Epithelial cell of prostate (primary cell): ENCODE measurements at places on chromosomes 1 and 21.

- no peak for DNase-seq
Observed at GRCh38 chr1:153717330-153717729, 10.5 kb upstream of the INTS3 start.

DNA sequence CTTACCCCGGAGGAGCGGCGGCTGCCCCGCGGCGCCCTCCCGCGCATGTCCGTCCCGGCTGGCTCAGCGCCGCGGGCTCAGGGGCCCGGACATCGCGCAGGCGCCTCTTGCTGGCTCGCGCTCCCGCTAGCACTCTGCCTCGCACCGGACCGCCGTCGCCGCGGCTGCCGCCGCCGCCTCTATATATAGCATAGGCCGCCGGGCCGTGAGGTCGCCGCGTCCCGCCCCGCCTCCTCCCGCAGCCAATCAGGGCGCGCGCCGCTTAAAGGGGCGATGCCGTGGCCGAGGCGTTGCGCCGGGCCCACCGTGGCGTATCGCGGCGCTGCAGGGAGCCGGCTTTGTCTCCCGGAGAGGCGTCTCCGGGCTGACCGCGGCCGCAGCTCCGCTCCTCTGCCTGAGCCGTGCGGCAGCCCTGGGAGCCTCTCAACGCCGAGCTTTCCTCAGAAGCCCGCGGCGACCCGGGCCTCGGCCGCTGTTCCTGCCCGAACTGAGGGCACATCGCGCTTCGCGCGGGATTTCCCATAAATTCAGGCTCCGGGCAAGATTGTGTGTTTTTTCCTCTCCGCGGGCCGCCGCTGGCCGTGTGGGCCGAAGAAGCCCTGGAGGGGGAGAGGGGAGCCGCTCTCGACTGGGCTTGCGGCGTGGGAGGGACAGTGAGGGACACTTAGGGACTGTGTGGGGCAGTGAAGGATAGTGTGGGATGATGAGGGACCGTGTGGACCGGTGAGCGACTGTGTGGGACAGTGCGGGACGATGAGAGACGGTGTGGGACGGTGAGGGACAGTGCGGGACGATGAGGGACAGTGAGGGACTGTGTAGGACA lies at the start of gene ERRFI1:
ERRFI1 (minus strand) TSS at position 157 of the 823 bp plus-strand sequence. CDS start 10,690 bp downstream, outside the sequence.
- no peak for DNase-seq

DNA sequence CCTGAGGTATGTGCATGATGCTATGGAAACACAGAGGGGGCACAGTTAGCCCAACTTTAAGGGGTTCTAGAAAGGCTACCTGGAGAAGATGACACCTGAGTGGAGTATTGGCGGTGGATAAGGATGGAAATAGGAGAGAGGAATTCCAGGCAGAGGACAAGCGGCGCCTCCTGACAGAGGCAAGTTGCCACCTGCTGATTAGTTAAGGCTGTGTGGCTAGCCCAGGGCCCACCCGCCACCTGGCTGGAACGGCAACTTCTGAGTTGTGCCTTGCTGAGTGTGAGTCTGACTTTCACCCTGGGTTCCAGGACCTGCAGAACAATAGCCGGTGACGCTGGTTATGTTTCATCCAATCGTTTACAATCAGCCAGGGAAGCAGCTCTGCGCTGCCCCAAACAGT lies 126.9 kb upstream of the LMO4 start:
- DNase-seq, result no peak

DNA sequence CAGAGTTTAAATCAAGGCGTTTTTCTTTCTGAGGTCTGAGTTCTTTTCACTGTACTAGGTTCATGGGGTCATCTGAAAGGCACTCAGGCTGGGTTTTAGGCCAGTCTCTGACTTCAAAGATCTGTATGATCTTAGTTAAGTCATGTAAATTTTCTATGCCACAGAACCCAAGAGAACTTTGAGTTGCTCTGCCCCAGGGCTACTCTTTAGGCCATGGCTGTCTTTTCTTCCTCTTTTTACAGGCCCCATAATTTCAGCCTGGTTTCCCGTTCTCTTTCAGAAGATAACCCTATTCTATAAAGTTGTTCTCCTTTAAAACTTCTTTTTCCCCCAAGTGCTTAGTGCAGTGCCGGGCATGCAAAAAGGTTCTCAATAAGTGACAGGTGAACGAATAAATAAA lies 26.1 kb downstream of the METTL13 start:
- no peak for DNase-seq

DNA sequence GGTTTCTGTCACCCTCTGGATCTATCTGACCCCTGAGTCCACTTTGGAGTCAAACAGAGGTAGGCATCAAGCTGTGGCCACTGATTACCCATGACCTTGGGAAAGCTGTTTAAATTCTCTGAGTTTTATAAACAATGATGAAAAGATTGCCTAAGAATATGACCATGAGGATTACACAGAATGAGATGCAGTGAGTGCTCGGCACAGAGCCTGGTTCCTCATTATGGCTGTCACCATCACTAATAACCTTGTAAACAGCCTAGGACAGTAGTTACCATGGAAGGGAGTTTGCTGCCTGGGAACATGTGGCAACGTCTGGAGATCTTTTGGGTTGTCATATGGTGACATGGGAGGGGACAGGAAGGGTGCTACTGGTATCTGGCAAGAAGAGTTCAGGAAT lies 248.3 kb upstream of the KAZN start:
- no peak for DNase-seq

- DNase-seq, result no peak
Observed at GRCh38 chr21:36436829-36437744, 42.8 kb downstream of the CLDN14 start.

- no peak for DNase-seq
Observed at GRCh38 chr1:1788136-1788535, 9.9 kb upstream of the NADK start.

GRCh38 chr1:78232630-78233029 lies 186.9 kb downstream of the GIPC2 start:
- DNase-seq, result no peak

GRCh38 chr1:4397196-4397595 lies 257.2 kb upstream of the AJAP1 start:
- DNase-seq, result no peak

DNA sequence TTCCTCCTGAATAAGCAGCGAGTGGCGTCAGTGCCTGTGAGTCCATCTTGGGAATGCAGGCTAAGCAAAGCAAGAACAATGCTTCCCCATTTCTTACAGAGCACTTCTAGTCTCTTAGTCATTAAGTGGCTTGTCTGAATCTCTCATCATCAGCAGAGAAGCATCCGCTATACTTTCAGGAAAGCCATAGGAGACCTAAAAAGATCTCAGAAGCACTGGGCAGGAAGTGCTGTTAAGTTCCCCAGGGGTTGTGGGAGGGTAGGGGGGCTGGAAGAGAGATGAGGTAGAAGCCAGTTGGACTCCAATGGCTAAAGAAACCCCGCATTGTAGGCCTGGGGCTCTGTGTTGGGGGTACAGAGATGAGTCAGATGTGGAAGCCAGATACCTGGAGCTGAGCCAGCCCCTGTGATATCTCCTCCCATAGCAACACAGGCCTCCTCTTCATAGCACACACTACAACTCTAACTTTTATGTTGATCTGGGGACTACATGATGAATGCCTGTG lies 44.9 kb downstream of the SYT6 start:
- DNase-seq, result no peak

DNA sequence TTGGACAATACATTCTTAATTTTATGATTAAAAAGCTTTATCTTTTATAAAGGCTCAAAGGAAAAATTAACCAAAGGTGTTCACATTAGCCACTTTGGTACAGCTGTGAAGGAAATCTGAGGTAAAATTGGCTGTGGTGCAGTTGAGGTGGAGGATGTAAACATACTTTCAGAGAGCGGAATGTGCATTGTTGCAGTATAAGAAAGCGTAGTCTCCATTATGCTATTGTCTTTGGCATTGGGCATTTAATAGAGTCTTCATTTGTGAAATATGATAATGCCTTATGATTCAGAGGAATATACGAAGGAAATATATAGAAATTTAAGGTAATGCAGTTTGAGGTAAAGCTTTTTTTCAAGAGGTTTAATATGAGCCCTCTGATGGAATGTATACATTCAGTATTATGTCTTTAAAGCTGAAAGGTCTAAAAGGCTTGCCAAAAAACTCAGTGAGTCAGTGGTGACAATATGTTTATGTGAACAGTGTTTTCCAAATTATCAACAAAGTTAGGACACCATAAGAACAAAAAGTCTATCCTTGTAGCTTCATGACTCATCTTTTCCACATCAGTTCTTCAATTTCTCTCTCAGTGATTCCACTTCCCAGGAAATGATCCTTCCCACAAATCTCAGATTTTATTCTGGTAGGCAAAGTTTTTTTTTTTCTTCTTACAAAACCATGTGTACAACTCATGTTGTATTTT lies 26.9 kb upstream of the DDR2 start:
- DNase-seq, result peak; percentile 60

GRCh38 chr1:157302724-157303123 lies 164.5 kb upstream of the ETV3 start:
- no peak for DNase-seq

- DNase-seq, result no peak
Observed at GRCh38 chr1:177172866-177173265, 2.1 kb downstream of the BRINP2 start.

DNA sequence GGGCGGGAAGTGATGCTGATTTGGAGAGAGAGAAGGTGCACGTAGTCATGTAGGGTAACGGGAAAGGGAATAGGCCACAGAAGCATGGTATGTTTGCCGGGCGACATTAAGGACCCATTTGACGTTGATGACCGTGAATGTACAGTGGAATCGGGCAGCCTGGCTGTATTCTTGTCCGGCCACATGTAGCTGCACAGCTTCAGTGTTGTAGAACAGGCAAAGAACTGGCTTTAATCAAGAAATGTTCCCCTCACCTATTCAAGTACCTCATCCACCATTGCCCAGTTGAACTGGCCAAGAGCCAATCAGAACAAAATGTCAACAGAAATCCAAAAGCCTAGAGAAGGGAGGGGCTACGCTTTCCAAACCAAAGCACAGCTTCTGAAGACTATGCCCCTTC lies 104.8 kb downstream of the DHRS3 start:
- DNase-seq, result no peak

- no peak for DNase-seq
Observed at GRCh38 chr1:3027611-3028371, 6.5 kb downstream of the ACTRT2 start.

- DNase-seq, result no peak
Observed at GRCh38 chr1:22673486-22674409, 20.7 kb downstream of the C1QB start.

DNA sequence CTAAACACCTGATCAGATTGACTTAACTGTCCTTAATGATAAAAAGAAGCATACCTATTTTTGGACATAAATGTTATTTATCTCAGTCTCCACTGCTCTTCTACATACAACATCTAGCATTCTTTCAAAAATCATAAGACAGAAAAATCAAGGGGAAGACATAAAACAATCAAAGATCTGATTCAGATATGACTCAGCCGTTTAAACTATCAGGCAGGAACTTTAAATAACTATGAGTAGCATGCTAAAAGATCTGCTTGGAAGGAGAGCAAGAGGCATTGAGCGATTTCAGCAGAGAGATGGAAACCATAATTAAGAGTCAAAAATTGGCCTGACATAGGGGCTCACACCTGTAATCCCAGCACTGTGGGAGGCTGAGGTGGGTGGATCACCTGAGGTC lies 27.2 kb upstream of the SLC22A15 start:
- no peak for DNase-seq

- DNase-seq, result peak; percentile 54
Observed at GRCh38 chr1:171433451-171433850, 51.9 kb upstream of the PRRC2C start.

GRCh38 chr1:181482521-181483284 lies 614 bp upstream of the CACNA1E start:
- DNase-seq, result no peak

GRCh38 chr1:3863231-3863935 lies 6.1 kb downstream of the DFFB start:
- no peak for DNase-seq

DNA sequence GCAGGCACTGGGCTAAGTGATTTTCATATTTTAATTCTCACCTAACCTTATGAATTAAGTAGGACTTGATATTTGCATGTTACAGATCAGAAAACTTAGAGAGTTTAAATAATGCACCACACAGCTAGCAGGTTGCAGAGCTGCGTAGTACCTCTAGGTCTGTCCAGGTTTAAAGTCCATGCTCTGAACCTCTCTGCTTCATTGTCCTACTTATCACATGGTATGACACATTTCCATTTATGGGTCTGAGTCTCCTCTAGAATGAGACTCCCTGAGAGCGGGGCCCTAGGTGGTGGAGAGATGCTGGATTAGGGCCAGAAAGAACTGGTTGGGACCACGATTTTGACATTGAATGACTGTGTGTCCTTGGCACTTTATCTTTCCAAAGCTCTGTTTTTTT lies 102.5 kb upstream of the USP24 start:
- DNase-seq, result no peak
